ENCODE measurements at places on chromosomes 1 and 21. TPM values are rescaled to one million over a fixed set of nuclear protein-coding genes. Genes with fewer than 3 reads are reported as not detected.

DNA sequence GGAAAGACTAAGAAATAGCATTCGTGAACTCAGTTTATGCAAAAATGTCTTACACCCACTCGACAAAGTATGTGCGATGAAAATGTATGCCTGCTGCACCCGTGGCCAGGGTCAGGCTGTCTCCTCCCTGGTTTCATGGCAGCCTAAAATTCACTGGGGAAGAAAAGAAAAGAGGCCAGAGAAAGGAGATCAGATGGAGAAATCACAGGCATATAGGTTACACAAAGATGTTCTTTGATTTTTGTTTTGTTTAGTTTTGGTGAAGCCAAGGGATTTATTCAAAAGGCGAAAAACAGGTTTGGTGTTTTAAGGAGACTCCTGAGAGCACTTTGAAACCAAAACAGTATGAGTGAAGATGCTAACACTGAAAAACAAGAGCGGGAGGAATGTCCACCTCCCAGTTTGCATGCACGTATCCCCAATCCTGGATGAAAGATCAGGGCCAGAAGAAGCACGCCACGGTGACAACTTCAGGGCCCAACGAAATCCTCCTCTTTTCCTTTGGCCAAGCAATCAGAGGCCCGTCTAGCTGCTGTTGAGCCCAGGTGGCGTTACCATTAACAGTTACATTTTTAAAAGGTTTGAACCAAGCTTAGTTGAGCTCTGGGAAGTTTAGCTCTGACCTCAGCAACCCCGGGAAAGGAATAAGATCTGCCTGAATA, 992 bp upstream of the SSX2IP start:
- no peak for DNase-seq

The GPR25 gene
- total RNA-seq = 1.2 TPM

DNA sequence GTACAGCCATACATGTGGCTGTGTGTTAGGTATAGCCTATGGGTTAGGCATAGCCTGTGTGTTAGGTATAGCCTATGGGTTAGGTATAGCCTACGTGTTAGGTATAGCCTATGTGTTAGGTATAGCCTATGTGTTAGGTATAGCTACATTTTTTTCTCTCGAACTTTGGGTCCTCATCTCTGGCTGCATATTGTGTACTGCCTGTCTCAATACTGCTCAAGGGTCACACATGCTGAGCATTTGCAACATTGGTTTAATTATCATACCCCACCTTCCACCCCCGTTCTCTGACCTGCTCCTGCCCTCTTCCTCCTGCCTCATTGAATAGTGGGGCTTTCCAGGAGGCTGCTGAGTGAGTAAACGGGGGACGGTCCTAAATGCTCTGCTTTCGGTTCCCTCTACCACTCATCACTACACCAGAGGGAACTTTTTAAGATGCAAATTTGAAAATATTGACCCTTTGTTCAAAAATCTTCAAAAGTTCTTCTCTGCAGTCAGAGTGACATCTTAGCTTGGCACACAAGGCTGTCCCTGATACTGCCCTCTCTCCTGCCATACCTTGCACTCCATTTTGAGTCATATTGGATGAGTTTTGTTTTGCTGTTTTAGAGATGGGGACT, 17.8 kb downstream of the OR2B11 start:
- no peak for DNase-seq

The KIF17 gene
- 1.6 TPM for total RNA-seq
